ENCODE measurements at places on chromosomes 3 and 15. TPM values are rescaled to one million over a fixed set of nuclear protein-coding genes. Genes with fewer than 3 reads are reported as not detected.
A peak's percentile ranks its signal among the peaks of the same experiment; 100 is the strongest.

DNA sequence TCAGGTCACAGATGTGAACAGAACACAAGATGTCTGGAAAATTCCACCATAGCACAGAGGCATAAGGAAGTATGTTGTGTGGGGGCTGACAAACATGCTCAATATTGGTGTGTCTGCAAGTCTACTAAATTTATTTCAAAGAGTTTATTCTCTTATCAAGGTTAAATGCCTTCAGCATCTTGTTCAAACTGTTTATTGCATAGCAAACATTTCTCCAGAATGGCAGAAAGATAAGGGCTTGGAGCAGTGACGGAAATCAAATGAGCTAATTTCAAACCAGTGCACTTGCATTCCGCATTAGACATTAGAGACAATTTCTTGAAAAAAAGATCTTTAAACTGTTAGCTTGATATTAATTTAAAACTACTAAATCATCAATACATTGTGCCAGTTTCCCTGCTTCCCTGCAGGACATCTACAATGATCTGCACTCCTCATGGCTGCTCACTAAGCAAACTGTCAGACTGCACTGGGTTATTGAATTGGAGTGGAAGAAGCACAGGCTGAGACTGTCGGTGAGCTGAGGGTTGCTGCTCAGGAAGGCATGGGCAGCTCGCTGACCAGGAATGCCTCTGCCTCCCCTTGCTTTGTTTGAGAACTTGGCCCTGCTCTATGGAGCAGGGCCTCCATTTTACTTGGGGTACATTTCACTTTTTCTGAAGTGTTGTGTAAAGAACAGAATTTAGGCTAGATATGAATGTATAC is 89.4 kb downstream of the KCNAB1 start:
- H3K36me3 ChIP-seq: no peaks in the 10 kb centered on the region
- H3K27ac ChIP-seq: no peak overlapping the region
- no peak for DNase-seq
- H3K27me3 ChIP-seq: peaks cover 7% of the 10 kb centered on the region
- peaks cover 8% of the 10 kb centered on the region for H3K4me1 ChIP-seq

- no peak overlapping the region for H3K4me3 ChIP-seq
- H3K27me3 ChIP-seq: peaks cover 3% of the 10 kb centered on the region
- DNase-seq: no peak
- no peaks in the 10 kb centered on the region for H3K36me3 ChIP-seq
- peak overlapping the region; percentile 51 for H3K27ac ChIP-seq
These were observed 23.2 kb upstream of the LAMP3 start for GRCh38 chr3:183185696-183186095.

ACAD11 gene
- 10.4 TPM for total RNA-seq

LRRC31 gene
- total RNA-seq: 1.4 TPM

BOC gene
- total RNA-seq: 219 TPM

DNA sequence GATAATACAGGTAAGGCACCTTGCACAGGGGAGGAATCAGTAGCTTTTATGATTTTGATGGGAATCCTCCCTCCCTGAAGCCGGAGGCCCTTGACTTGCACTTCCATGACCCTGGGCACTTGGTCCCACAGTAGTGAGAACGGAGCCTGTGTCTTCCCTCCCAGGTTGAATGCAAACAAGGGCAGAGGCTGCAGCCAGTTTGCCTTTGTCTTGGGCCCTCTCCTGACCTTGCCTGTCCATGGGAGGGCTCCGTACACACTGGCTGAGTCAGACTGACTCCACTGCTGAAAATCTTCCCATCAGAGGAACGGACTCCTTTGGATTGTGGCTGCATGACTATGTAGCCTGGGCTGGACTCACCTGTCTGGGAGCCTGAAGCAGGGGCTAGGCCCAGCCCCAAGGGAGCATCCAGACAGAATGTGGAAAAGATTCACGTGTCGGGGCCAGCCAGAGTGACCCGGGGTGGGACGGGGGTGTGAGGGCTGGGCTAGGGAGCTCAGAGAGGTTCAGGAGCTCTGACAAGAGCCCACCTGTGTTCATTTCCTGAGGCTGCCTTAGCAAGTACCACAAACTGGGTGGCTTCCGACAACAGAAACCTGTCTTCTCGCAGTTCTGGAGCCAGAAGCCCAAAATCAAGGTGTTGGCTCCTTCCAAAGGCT is 9.5 kb downstream of the TBC1D21 start:
- H3K4me1 ChIP-seq: no peaks in the 10 kb centered on the region
- peaks cover 30% of the 10 kb centered on the region for H3K27me3 ChIP-seq
- no peak overlapping the region for H3K4me3 ChIP-seq
- no peak for DNase-seq

GPR160 gene
- total RNA-seq: 13.1 TPM

PPM1L gene
- total RNA-seq: 28.7 TPM

DNA sequence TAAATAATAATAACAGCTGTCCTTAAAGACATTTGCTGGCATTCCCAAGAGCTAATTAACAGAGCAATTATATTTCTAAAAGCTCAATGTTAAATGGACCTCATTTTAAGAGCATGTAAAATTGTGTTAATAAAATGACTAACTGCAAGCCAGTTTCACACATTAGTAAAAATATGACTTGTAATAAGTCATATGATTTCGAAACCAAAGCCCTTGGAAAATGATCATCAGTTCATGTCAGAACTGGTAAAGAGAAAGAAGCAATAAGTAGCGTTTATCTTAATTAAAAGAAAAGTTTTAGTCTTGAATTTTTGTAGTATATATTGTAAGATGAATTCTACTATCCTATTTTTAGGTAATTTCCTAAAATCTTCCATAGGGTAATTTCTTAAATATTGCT is 310.7 kb downstream of the CNTN3 start:
- peaks cover 10% of the 10 kb centered on the region for H3K4me1 ChIP-seq
- no peak for DNase-seq

PAQR5 gene
- 7.8 TPM for total RNA-seq

GRCh38 chr15:91307601-91308000 is 207.5 kb downstream of the SV2B start:
- peaks cover 4% of the 10 kb centered on the region for H3K4me1 ChIP-seq
- no peak overlapping the region for H3K27ac ChIP-seq
- peaks cover 37% of the 10 kb centered on the region for H3K27me3 ChIP-seq
- no peak for DNase-seq
- no peak overlapping the region for H3K4me3 ChIP-seq
- H3K36me3 ChIP-seq: no peaks in the 10 kb centered on the region

KLHL40 gene
- 0.12 TPM for total RNA-seq

SCAPER gene
- total RNA-seq: 26.6 TPM

ISG20 gene
- total RNA-seq: 4.9 TPM

- no peak overlapping the region for H3K4me3 ChIP-seq
- no peaks in the 10 kb centered on the region for H3K36me3 ChIP-seq
- peaks cover 3% of the 10 kb centered on the region for H3K4me1 ChIP-seq
- peaks cover 13% of the 10 kb centered on the region for H3K27me3 ChIP-seq
- DNase-seq: no peak
These were observed 34.9 kb upstream of the NRROS start for GRCh38 chr3:196604548-196604947.

DNA sequence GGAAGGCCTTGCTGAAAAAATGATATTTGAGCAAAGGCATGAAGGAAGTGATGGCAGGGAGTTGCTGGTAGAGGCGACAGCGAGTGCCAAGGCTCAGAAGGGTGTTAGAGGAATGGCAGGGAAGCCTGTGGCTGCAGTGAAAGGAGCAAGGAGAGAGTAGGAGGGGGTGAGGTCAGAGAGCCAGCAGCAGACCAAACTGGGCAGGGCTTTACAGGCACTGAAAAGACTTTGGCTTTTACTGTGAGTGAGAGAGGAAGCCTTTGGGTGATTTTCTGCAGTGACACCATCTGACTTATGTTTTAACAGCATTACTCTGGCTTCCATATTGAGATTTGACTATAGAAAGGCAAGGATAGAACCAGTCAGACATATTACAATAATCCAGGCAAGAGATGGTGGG is 11.4 kb downstream of the TICRR start:
- H3K4me3 ChIP-seq: no peak overlapping the region
- no peak for DNase-seq
- no peak overlapping the region for H3K27ac ChIP-seq
- H3K27me3 ChIP-seq: no peaks in the 10 kb centered on the region
- H3K4me1 ChIP-seq: no peaks in the 10 kb centered on the region
- no peaks in the 10 kb centered on the region for H3K36me3 ChIP-seq

ITIH1 gene
- total RNA-seq: 8.0 TPM

DNA sequence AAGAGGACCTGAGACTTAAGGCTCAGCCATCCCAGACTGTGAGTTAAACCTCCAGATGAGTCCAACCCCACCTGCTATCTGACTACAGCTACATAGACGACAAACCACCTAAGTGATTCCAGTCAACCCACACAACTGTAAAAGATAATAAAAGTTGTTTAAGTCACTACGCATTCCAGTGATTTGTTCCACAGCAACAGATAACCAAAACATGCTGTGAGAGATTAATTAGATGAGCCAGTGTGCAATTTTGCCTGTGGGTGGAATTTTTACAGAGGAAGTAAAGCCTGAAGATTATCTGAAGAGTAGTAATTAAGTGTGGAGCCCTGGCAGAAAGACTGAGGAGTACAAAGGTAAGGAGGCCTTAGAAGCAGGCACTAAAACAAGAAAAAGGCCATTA is 5.4 kb downstream of the BTBD1 start:
- H3K36me3 ChIP-seq: peaks cover 10% of the 10 kb centered on the region
- peaks cover 4% of the 10 kb centered on the region for H3K4me1 ChIP-seq

ITGA11 gene
- 0.92 TPM for total RNA-seq

DNA sequence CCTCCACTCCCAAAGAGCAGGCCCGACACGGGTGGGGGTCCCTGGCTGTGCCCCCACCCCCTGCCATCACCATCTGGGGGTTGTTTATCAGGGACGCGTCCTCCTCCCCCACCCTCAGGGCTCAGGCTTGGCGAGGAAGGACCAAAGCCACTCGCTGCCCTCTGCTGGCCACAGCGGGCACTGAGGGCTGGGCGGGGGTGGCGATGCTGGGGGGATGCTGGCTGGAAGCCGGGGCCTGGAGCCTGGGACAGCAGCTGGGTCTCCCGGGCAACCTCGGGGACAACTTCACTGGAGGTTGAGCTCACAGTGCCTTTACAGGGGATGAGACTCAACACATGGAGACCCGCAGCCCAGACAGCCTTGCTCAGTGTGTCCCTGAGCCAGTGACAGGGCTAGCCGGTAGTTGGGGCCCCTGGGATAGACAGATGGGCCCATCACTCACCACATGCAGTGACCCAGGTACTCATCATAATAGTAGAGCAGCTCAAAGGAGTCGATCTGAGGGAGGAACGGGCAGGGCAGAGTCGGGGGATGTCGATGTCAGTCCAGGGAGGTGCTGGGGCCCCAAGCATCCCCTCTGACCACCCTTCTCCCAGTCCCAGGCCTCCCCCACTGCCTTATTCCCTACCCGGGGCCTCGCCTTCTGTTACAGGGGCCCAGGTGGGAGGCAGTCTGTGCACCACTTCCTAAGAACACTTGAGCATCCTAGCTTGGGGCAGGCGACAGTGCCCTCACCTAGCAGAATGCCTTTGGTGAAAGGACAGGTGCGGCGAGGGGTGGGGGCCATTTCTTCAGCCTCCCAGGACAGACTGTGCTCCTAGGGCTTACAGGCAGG is 5.9 kb upstream of the CALML4 start:
- no peak overlapping the region for H3K27ac ChIP-seq
- no peaks in the 10 kb centered on the region for H3K27me3 ChIP-seq
- peak; percentile 82 for DNase-seq
- peaks cover 4% of the 10 kb centered on the region for H3K36me3 ChIP-seq

GRCh38 chr3:188146219-188146618 is 7.7 kb upstream of the LPP start:
- no peak overlapping the region for H3K27ac ChIP-seq
- no peak for DNase-seq
- H3K27me3 ChIP-seq: no peaks in the 10 kb centered on the region

MORC1 gene
- not detected for total RNA-seq

CFAP100 gene
- total RNA-seq: 4.3 TPM

DNA sequence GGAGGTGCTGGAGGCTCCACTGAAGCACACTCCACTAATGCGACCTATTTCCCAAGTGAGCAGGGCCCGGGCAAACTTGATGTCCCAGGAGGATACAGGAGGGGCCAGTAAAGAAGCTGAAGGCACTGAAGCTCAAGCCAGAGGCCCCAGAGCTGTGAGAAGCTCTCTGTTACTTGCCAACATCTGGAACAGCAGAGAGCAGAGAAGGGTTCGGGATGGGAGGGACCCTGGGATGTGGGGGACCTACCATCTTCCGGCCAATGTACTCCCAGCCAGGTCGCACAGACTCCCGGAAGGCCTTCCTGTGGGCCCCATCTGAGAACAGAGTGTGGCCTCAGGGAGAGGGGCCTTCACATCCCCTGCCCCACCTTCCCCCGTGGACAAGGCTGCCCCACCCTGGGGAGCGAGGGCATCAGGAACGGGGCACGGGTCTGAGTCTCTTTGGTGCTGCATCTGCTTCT is 3.1 kb downstream of the HHATL start:
- H3K4me3 ChIP-seq: no peak overlapping the region
- no peaks in the 10 kb centered on the region for H3K4me1 ChIP-seq
- no peak overlapping the region for H3K27ac ChIP-seq
- H3K36me3 ChIP-seq: no peaks in the 10 kb centered on the region
- peak; percentile 52 for DNase-seq

GRCh38 chr3:161567577-161568361 is 71.2 kb downstream of the OTOL1 start:
- H3K4me1 ChIP-seq: peaks cover 4% of the 10 kb centered on the region
- H3K36me3 ChIP-seq: no peaks in the 10 kb centered on the region
- no peak overlapping the region for H3K27ac ChIP-seq
- no peak for DNase-seq

- no peaks in the 10 kb centered on the region for H3K36me3 ChIP-seq
- no peaks in the 10 kb centered on the region for H3K27me3 ChIP-seq
- no peak for DNase-seq
- no peak overlapping the region for H3K27ac ChIP-seq
- peaks cover 30% of the 10 kb centered on the region for H3K4me1 ChIP-seq
These were observed 172.6 kb upstream of the UMPS start for GRCh38 chr3:124557433-124558232.

PLA1A gene
- 1.6 TPM for total RNA-seq

GRCh38 chr3:139602003-139602402 is 62.5 kb upstream of the RBP1 start:
- no peak overlapping the region for H3K27ac ChIP-seq
- no peaks in the 10 kb centered on the region for H3K27me3 ChIP-seq
- H3K36me3 ChIP-seq: peaks cover 11% of the 10 kb centered on the region
- DNase-seq: no peak
- no peaks in the 10 kb centered on the region for H3K4me1 ChIP-seq
- no peak overlapping the region for H3K4me3 ChIP-seq
